ENCODE measurements at places on chromosomes 6 and 20.
A peak's percentile ranks its signal among the peaks of the same experiment; 100 is the strongest.

- no peak for DNase-seq
These were observed 48.9 kb downstream of the MYB start for GRCh38 chr6:135229996-135230395.

DNA sequence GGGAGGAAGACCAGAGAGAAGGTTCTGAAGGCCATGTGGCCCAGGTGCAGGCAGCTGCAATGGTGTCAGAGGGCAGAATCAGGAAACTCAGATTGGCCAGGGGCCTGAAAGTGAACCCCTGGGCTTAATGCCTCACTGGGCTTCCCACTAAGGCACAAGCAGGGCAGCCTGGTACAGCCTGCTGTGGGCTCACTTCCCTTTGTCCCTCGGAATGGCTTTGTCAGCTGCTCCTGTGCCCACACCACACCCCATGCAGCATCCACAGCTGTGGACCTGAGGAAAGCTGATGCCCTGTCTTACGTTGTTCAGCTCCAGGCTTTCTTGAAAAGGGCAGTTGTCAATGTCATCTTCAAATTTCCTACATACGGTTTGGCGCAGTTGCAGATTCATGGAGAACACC lies 2.4 kb downstream of the CST9 start:
- no peak for DNase-seq

GRCh38 chr6:110528101-110528929 lies 51.9 kb upstream of the SLC22A16 start:
- DNase-seq: no peak

DNA sequence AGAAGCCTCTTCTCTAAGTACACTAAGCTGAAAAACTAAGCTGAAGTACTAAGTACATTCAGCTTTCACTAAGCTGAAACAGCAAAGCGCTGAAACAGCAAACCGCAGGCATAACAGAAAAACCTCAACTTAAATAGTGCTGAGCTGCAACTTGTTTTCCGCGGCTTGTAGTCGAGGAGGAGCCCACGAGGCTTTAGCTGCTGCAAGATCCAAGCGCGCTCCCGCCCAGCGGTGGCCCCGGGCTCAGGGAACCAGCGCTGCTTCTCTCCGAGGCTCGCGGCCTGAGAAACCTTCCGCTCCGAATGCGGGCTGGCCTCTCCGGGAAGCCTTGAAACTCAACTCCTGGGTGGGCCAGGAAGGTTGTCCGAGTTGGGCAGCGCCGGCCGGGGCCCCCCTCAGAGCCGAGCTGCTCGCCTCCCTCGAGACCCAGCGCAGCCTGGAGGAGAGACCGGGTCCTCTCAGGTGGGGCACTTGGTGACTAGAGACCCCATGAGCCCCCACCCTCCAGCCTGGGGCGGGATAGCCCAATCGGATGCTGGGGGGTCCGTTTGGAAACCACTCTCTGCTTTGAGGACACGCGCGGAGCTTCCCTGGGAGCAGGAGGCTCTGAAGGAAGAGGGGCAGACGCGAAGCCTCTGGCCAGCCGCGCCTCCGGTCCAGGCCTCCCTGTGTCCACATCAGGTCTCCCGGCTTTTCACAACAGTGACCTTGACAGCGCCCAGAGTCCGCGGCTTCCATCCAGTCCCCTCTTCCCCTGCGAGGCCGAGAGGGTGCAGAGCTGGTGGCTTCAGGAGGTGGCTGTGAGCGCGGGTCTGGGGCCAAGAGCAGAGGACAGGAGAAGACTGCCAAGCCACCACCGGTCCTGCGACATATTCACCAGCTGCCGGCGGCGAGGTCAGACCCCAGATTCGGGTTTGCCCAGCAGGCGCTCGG lies 38.1 kb upstream of the HLA-E start:
- DNase-seq: no peak

DNA sequence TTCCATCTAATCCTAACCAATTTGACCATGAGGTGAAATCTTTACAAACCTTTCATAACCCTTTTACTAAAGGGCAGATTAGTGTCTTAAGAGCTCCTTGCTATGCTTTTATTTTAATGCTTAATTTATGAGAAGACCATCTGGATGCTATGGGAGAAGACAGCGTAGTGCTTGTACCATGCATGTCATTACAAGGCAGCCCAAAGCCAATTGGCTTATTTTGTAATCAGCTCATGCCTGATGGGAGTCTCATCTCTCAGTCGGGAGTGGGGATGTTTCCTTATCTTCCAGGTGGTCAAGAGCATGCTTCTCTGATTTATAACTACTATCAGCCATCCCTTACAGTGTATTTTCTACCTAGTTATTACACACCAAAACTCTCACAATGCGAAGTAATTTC lies 304.7 kb downstream of the FARS2 start:
- no peak for DNase-seq

GRCh38 chr6:164532198-164533044 lies 777.0 kb downstream of the C6orf118 start:
- DNase-seq: no peak

- no peak for DNase-seq
These were observed 294.4 kb upstream of the PLN start for GRCh38 chr6:118253741-118254140.

DNA sequence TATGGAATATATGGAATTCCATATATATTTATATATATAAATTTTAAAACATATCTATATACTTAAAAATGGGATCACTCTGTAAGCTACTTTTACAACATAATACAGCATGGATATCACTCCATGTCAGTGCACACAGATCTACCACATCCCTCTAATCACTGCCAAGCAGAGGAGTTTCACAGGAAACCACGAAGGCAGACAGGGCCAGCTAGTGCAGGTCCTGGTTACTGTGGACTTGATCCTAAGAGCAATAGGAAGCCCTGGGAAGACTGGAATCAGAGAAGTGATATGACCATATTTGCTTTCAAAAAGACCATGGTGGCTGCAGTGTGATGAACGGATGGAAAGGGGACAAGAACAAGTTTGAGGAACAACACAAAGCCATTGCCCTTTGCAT lies 40.0 kb upstream of the NRN1 start:
- DNase-seq: no peak

DNA sequence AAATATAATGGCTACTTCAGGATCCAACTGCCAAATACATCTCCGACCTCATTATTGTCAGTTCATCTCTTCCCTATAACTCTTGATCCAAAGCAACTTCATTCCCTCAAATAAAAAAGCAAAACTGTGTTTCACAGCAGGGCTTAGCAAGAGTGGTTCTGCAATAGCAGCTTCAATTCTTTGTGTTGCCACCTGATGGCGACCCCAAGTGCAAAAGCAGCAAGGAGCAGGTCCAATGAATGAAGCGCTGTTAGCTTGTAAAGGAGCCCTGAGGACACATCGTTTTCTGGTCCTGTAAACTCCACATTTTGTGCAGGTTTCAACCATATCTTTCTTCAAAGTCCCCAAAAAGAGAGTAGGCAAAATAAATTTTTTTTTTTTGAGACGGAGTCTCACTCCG lies 19.6 kb downstream of the RTN4IP1 start:
- no peak for DNase-seq

DNA sequence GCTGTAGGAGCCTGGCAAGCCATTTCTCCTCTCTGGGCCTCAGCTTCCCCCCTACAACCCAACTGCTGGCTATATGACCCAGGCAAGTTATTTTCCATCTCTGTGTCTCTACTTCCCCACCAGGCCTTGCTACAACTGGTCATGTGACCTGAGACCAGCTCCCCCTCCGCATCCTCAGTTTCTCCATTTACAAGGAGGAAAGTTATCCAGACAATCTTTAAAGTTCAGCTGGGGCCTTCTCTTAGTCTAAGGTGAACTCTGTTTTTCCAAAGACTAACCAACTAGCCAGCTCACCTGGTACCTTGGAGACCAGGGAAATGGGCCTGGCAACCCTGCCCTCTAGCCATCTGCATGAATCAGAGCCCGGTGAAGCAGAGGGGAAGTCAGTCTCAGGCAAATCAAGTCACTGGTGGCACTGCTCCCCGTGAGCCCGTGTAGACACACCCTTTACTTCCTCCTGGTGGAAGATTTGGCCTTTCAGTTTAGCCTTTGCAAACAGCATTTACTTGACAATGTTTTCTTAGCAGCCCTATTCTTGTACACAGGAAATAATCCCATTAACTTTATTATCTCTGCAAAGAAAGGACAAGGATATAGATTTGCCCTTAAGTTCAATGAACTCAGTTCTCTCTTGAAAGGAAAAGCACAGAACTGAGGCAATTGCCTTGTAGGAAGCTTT lies 157.7 kb downstream of the VEGFA start:
- DNase-seq: no peak

DNA sequence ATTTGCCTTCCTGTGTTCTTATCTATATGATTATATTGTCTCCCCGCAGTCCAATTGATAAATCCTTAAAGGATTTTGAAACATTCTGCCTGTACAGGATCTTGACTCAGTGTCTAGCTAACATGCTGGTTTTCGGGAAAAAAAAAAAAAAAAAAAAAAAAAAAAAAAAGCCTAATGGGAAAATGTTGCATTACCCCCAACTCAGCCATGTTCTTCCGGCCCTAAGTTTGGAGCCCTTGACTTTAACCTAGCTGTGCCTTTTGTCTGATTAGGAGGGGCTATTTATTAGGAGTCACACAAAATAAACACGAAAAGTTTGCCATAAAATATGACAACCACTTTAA lies 244.4 kb upstream of the TCF21 start:
- no peak for DNase-seq

GRCh38 chr20:36768768-36769430 lies 4.7 kb downstream of the DSN1 start:
- DNase-seq: no peak

DNA sequence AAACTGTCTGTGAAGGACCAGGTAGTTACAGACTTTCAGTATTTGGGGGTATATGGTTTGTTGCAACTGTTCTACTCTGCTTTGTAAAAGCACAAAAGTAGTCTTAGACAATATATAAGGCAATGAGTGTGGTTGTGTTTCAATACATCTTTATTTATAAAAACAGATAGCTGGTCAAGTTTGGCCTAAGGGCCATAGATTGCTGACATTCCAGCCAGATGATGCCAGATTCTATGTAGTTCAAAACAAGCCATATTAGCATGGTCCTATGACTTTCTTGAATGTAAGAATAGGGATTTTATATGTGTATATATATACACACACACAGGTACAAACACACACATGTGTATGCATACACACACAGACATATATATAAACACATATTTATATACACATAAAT lies 201.8 kb downstream of the GRIK2 start:
- no peak for DNase-seq

- no peak for DNase-seq
These were observed 18.5 kb downstream of the GRM1 start for GRCh38 chr6:146047371-146047770.

DNA sequence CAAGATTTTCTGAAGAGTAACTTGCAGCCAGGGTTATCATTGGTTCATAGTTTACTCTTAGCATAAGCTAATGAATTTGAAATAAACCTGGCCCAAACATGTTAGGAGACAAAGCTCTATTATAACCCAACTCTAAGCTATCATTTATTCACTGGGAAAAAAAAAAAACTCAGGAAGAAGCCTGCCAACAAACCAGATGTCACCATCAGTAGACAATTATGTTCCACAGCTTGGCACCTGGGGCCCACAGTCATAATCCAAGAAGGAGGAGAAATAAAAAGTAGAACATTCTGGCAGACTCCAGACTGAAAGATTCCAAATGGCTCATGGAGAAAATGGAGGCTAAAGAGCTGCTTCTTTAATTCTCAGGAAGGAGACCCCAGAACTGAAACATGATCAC lies 100.0 kb upstream of the CNR1 start:
- no peak for DNase-seq

DNA sequence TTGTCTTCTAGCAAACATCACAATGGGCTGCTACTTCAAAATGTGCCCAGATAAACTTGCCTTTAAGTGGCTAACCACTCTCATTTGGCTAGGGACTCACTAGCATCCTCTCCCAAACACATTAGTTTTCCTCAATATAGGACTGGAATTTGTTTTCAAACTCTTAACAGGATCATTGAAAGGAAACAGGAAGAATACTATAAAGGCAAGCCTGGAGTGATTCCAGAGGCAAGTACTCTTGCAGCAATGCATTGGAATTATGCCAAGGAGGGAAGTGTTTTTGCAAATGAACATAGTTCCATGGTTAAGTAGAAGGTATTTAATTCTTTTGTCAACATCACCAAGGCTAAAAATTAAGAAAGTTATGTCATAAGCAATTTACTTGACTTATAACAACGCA lies 12.2 kb downstream of the EPHA7 start:
- DNase-seq: no peak

GRCh38 chr6:26161322-26161721 lies 74.1 kb downstream of the HFE start:
- DNase-seq: no peak

DNA sequence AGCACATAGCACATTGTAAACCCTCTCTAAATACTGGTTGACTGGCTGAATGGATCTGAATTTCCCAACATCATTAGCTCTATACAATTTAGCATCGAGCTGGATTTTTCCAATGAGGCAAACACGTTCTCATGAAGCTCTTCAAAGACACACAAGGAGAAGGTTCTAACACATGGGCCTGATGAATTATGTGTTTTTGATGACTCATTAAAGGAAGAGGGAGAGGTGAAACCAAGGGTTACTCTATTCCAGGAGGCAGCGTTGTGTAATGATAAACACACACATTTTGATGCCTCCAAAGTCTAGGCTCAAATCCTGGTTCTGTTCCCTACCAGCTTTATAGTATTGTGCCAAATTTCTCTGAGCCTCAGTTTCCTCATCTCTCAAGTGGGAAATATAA lies 84.3 kb downstream of the PFDN4 start:
- DNase-seq: no peak

DNA sequence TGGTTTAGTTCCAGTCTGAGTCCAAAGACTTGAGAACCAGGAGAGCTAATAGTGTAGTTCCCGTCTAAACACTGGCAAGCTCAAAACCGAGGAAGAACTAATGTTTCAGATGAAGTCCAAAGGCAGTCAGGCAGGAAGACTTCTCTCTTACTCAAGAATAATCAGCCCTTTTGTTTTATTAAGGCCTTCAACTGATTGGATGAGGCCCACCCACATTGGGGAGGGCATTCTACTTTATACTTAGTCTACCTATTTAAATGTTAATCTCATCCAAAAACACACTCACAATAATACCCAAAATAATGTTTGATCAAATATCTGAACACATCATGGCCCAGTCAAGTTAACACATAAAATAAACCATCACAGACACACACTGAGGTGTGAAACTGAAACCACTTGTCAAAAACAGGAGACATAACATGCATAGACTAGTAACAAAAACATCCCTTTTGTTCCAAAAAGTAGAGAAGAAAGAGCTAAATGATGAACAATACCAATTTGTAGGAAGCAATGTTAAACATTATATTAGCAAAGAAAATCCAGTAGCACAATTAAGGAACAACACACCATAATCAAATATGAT lies 50.2 kb upstream of the SENP6 start:
- DNase-seq: no peak

- peak; percentile 23 for DNase-seq
These were observed at the start of gene HS3ST5 for GRCh38 chr6:114342826-114343781. Gene HS3ST5 (minus strand): TSS chr6:114343023. CDS start chr6:114062845, 280,178 bp downstream.

- no peak for DNase-seq
These were observed 6.3 kb upstream of the GABRR2 start for GRCh38 chr6:89321131-89321970.

- DNase-seq: no peak
These were observed 20.5 kb downstream of the FYN start for GRCh38 chr6:111852725-111853124.

GRCh38 chr6:44499609-44500008 lies 112.1 kb downstream of the CDC5L start:
- no peak for DNase-seq

GRCh38 chr6:39558591-39559190 lies 166.5 kb downstream of the KIF6 start:
- DNase-seq: no peak
